ENCODE measurements at places on chromosomes 12 and 14.
A peak's percentile ranks its signal among the peaks of the same experiment; 100 is the strongest.

- peak; percentile 71 for DNase-seq
These were observed 170.6 kb downstream of the OTOGL start for GRCh38 chr12:80269803-80270552.

GRCh38 chr12:130538343-130539095 lies 177.6 kb downstream of the RIMBP2 start:
- no peak for DNase-seq

DNA sequence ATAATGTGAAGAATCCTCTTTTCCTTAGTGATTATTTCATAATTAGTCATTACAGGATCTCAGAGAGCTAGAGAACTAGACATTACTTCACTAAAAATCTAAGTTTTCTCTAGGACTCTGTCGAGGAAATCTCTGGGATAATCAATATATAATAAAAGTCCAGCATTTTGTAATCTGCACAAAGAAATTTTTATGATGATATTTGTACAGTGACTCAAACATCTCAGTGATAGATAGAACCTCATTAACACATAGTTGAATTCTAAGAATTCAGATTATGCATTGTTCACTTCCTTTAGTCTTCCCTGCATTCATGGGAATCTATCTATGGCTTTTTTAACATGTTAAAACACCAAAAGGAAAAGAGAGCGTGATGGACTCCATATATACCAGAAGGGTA lies 11.0 kb downstream of the ITPR2 start:
- DNase-seq, result peak; percentile 58

- DNase-seq, result no peak
These were observed 98.2 kb downstream of the NUAK1 start for GRCh38 chr12:106040521-106040920.

DNA sequence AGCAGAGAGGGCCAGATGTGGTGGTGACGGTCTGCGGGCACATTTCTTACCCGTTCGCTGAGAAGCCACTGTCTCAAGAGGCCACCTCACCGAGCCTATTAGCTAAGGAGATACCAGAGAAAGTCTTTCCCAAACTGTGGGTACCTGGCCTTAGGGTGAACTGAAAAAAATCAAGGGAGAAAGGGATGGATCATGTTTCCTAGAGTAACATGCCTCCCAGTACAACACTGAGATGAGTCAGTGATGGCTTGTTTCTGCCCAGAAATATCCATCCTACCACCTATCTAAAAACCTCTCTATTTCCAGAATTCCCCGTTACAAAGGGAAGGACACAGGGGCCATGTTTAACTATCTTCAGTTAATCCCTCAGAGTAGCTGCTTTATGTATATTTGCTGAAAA lies 83.7 kb downstream of the LMNTD1 start:
- DNase-seq, result no peak

GRCh38 chr12:94208622-94208966 lies 60.2 kb downstream of the PLXNC1 start:
- no peak for DNase-seq

- DNase-seq, result no peak
These were observed 267.4 kb downstream of the ADAMTS20 start for GRCh38 chr12:43284486-43285158.

GRCh38 chr12:119758234-119758633 lies 90.3 kb downstream of the PRKAB1 start:
- DNase-seq, result no peak

- DNase-seq, result no peak
These were observed 139.2 kb downstream of the NTF3 start for GRCh38 chr12:5571115-5571514.

GRCh38 chr12:108319277-108320234 lies 19.6 kb downstream of the CMKLR1 start:
- no peak for DNase-seq

DNA sequence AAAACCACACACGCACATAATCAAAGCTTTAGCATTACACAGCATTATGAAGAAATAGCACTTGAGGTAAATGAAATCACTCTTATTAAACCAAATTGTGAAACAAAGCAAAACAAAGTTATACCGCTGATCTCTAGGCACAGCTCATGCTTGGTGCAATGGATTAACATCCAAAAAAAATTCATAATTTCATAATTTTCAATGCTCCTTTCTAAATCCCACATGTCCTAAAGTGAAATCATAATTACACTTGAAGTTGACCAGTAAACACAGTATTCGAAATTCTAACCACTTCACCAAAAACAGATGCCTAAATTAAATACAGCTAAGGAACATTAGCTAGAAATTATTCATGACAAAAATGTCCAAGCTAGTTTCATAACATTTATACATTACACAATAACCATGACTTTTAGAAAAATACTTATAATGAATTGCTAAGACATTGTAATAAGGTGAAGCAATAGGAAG lies 1.5 kb downstream of the MLH3 start:
- DNase-seq, result no peak

DNA sequence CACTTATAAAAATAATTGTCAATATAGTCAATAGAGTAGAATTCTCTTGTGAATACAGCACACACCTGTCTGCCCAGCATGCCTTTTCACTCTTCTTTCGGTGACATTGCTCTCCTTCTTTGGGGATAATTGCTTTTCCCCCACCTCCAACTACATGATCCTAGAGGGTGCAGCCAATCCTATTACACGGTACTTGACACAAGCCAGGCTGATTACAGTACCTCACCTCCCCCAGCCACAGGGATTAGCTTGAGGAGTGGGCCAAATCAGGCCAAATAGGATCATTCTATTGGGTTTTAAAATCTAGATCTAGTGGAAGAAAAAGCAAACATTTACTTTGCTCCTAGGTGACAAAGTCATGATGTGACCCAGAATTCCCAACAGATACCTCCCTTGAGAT lies 16.8 kb upstream of the NFYB start:
- no peak for DNase-seq

- DNase-seq, result no peak
These were observed 5.4 kb upstream of the RIC8B start for GRCh38 chr12:106769078-106769477.

GRCh38 chr14:46581036-46581671 lies 70.4 kb downstream of the RPL10L start:
- DNase-seq, result peak; percentile 2

DNA sequence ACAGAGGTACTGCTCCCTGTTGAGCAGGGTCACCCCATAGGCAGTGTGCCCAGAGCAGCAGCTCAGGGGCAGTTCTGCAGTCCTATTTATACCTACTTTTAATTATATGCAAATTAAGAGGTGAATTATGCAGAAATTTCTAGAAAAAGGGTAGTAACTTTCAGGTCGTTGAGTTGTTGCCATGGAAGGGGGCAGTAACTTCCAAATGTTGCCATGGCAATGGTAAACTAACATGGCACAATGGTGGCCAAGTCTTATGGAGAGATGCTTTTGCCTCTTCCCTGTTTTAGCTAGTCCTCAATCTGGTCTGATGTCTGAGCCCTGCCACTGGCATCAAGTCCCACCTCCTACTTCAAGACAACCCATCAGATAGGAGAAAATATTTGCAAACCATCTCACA lies 30.4 kb upstream of the P2RX7 start:
- no peak for DNase-seq

DNA sequence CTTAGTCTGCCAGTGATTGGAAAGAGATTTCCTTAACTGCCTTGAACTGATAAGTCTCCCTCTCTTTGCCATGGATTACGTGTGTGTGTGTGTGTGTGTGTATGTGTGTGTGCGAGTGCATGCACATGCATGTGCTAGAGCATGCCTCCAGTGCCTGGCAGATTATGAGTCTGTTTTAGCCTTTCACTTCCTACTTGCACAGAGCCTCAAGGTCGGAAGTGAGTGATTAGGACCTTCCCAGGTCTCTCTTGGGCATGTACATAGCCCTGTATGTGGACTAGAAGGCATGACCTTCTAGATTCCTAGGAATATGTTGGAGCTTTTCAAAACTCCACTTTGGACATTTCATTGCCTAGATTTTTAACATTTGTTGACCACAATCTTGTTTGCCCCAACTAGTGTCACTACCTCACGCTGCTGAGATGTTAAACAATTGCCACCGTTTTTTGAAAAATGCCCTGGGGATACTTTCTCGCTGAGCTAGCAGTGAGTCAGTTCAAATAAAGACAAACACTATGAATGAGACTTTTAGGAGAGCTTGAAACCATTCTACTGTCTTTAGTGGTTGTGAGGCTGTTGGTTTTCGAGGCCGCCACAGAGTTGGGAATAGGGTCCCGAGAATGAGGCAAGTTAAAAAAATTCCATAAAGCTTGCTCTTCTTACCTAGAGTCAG lies 28.2 kb downstream of the KIAA0586 start:
- no peak for DNase-seq

GRCh38 chr14:68293404-68293803 lies 473.8 kb downstream of the RAD51B start:
- DNase-seq, result no peak

GRCh38 chr14:84435820-84436324 lies 1094.1 kb upstream of the FLRT2 start:
- DNase-seq, result no peak

DNA sequence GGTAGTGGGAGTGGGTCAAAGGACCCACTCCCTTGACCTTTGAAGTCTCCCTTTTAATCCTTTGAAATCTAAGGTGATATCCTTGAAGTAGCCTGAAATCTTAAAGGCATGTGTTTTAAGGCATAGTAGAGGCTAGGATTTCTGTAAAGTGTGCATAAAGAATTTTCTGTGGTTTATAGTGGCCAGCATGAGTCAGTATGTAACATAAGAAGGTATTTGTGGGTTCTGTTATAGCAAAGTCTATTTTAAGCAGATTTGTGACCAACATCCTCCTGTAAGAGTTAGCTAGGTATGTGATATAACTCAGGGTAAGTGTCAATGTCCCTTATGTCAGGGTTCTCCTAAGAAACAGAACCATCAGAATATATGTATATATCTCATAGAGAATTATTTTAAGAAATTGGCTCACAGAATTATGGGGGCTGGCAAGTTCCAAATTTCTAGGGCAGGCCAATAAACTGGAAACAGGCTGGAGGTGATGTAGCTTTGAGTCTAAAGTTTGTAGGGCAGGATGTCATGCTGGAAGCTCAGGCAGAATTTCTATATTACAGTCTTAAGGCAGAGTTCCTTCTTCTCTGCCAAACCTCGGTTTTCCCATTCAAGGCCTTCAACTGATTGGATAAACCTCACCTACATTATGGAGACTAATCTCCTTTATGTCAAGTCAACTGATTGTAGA lies 18.7 kb upstream of the EPYC start:
- peak; percentile 16 for DNase-seq

DNA sequence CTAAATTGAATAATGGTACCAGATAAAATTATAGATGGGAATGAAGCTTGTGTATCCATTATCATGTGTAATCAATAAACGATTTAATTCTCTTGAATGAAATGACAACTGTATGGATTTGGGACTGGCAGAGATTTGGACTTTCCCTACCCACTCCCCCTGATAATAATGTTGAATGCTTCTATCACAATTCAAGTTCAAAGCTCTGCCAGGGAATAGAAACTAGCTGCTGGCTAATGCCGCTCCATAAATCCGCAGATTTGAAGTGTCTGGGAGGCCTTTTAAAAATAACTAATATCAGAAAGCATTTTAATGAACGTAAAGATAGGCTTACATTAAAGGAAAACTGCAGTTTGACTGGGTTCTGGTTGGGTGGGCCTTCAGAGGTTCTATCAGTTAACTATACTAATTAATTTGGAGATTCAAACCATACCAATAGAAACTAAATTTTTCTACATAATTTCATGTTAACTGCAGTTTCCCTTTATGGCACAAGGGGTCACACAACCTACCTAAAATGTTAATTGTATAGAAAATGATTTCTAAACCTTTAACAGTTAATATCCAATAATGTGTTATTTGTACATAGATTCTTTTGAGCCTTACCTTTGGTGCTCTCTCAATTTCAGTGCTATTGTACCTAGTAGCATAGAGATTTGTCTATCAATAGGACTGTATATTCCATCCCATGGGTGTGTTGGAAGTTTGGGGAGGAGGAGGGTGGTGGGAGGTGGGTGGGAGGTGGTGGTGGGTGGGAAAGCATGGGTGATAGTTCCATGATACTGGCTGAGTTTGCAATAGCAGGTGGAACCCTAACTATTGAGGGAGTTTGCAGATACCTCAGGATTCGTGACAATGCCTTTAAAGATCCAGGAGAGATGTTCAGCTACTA lies 4.9 kb downstream of the HNRNPA1 start:
- DNase-seq, result no peak

GRCh38 chr14:54568821-54569595 lies 2.1 kb downstream of the SAMD4A start:
- no peak for DNase-seq

GRCh38 chr14:54350203-54350602 lies 46.6 kb upstream of the CDKN3 start:
- no peak for DNase-seq

- DNase-seq, result no peak
These were observed 177.8 kb downstream of the RPS29 start for GRCh38 chr14:49408187-49408933.

DNA sequence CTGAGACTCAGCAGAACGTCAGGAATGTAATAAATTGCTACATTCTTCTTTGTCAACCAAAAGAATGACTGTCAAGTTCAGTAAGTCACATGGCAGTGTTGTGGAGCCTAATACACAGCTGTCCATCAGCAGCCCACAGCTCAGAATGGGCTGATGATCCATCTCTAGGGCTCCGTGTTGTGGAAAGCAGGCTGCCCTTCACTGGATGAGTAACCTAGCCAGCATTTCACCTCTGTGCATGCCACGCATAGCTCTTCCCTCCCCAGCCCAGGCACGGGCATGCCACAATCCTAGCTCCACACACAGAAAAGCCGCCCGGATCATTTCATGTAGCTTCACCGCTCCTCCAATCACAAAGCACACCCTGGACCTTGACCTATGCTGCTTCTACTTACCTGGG lies 878.0 kb upstream of the TMEM132C start:
- DNase-seq, result no peak

DNA sequence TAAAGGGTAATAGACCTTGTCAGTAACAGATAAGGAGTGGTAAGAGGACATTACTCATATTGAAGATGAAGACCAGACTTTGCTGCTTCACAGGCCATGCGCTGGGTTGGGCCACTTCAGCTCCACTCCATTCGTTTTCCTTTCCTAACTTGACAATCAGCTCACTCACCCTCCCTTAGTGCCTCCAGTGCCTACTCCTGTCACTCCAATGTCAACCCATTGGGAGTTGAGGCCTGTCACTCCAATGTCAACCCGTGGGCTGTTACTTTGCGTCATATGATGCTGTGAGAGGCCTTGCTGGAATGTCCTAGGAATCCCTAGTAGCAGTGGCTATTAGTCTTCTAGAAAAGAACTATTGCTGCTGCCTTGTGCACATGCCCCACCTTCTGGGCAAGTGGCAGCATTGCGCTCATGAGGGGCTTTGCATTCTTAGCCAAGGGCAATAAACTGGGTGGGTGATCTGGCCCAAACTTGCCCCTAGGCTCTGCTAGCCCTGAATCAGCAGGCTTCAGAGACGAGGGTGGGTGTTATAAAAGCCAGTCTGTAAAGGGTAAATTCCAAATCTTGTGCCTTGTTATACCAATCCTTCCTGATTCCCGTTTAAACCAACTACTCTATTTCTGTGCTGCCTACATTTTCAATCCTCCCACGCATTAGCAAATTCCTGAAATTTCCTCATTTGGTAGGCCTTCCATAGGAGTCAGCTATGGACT lies 36.1 kb downstream of the BAZ2A start:
- DNase-seq, result peak; percentile 56

Data from SW 1271 (cell line).